ENCODE measurements at places on chromosomes 1 and 21.
A peak's percentile ranks its signal among the peaks of the same experiment; 100 is the strongest.

- DNase-seq, result no peak
Measured at GRCh38 chr1:24963943-24964693, 34.0 kb upstream of the RUNX3 start.

DNA sequence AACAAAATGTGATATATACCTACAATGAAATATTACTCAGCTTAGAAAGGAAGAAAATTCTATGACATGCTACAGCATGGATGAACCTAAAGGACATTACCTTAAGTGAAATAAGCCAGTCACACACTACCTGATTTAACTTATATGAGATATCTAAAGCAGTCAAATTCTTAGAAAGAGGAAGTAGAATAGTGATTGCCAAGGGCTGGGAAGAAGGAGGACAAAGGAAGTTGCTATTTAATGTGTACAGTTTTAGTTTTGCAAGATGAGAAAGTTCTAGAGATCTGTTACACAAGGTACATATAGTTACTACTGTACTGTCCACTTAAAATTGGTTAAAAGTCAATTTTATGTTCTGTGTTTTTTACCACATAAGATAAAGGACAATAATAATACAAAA is 87.5 kb upstream of the KCTD3 start:
- no peak for DNase-seq

- no peak for DNase-seq
Measured at GRCh38 chr1:29585201-29585600, 348.9 kb downstream of the PTPRU start.

DNA sequence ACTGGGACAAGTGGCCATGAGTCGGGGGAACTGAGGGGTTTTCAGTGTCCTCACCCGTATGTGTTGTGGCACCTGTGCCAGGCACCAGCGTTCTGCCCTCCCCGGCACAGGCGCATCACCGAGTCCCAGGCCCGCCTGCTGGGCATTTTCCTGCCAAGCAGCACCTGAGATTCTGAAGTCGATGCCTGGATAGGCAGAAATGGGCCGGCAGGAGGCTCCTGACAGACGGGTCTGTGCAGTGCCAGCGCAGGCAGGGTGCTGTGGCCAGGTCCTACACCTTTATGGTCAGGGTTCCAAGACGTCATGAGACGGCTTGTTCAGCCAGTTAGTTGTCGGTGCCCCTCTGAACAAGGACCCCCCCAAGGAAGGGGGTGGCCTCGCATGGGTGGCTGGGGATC is 10.6 kb downstream of the FAAP20 start:
- DNase-seq, result no peak

DNA sequence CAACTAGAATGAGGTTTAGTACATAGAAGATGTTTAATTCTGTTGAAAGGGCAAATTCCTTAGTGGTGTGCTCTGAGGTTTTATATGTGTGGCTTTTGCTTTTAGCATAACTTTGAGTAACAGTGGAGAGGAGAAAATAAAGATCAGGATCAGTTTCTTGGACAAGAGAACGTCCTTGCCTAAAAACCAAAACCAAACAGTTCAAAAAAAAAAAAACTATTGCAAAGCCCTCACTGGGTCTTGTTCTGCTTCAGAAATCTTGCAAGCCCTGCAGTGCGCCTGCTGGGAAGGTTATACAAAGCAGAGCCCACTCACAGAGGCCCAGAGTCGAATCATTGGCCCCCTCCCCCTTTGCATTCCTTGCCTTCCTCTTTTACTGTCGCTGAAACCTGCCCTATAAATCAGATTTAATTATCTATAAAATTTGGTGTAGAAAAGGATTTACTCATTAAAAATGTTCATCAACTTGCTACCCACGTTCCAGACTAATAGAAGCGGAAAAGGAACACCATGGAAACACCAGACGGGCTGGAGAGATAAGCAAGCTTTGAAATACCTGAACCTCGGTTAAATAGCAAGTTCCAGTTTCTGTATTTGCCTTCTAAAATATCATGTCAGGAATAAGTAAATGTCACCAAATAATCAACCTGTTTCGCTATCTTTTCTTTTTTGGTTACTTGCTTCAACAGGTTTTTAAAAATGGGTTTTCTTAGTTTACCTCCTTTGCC is 201.6 kb upstream of the PTBP2 start:
- no peak for DNase-seq

GRCh38 chr1:238439511-238439910 is 548.8 kb upstream of the ZP4 start:
- DNase-seq, result no peak

GRCh38 chr1:159752135-159752580 is 28.6 kb upstream of the DUSP23 start:
- DNase-seq, result peak; percentile 2

GRCh38 chr1:47214549-47214948 is 17.5 kb downstream of the TAL1 start:
- no peak for DNase-seq

- no peak for DNase-seq
Measured at GRCh38 chr1:171663036-171663853, 10.8 kb upstream of the MYOC start.

- no peak for DNase-seq
Measured at GRCh38 chr1:42723511-42723910, 16.5 kb downstream of the CLDN19 start.

DNA sequence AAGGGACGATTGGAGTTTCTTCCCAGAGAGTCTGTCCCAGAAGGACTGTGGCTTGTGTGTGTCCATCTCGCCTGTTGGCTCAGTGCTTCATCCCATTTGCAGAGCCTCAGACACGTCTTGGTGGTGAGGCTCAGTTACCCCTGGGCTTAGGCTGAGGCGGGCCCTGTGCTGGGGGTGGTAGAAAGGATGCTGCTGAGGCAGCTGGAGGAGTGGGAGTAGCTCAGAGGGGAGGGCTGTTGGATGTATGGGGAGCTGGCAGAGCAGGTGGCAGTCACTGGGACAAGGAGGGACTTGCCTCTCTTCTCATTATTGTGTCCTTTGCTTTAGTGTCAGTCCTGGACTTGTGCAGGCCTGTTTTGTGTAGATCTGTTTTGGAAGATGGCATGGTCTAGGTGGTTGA is 7.3 kb upstream of the MIIP start:
- DNase-seq, result no peak

DNA sequence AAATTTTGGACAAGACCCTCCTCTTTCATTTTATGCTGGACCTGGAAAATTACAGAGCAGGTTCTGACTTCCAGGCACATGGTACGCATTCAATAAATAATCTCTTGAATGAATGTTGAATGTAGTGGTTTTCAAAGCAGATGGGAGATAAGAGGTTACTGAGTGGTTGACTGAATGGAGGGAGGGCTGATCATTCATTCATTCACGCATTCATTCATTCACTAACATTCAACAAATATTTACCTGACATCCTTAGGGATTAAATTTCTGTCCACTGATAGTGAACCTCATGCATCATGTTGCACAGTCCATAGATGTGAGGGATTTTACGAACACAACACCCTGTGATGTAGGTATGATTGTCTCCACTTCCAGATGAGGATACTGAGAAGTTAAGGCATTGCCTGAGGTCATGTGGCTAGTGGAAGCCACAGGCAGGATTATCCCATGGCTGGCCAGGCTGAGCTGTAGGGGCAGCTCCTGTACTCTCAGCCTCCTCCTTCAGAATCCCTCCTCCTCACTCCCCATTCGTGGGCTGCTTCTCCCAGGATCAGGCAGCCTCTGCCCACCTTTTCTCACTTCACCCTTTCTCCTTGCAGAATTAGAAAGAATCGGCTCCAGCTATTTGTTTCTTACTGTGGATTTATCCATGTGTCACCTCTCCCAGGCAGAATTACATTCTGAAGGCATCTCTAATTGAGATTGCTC is 48.4 kb upstream of the ATP5PO start:
- no peak for DNase-seq

- DNase-seq, result peak; percentile 36
Measured at GRCh38 chr1:41333146-41333784, 28.0 kb upstream of the FOXO6 start.

DNA sequence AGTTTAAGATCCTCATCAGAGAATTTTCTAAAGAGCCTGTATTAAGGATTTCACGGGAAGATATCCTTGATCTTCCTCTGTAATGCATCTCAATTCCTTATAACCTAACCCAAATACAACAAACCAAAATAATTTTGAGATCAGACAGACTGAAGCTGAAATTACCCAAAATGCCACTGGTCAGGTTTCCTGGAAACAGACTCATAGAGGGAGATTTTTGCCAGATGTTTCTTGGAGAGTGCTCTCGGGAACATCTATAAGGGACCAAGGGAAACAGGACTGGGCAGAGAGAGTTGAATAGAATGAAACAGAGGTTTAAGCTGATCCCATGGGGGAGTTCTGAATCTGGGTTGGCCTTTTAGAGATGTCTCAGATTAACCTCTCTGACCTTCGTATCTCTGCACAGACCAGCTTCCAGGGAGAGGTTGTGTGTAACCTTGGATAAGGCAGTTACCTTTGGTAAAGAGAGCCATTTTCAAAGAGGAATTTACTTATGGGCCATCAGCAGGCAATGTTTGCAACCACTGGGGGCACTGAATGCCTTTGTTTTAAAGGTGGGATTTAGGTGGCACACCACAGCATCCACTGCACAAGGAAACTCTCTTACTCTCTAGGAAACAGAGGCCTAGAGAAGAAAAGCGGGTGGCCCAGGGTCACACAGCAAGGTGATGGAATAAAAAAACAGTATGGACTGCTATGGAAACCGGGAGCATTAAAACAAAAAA is 130.8 kb upstream of the SGIP1 start:
- no peak for DNase-seq

DNA sequence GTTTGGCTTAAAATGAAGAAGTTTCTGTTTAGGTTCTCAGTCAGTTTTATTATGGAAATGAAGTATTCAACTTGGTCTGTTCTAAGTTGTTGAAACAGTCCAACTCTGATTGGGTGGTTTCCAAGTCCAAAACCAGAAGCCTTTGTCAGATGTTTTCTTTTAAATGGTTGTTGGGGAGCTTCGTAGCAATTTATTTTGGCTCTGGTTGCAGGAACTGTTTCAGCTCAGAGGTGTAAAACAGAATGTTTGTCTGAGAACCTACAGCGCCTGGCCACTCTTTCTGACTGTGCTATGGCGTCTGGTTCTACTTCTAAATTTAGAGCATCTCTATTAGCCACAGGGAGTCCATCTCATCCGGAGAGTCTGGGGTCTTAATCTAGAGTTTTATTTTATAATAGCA is 582.6 kb upstream of the TMPRSS15 start:
- DNase-seq, result no peak

DNA sequence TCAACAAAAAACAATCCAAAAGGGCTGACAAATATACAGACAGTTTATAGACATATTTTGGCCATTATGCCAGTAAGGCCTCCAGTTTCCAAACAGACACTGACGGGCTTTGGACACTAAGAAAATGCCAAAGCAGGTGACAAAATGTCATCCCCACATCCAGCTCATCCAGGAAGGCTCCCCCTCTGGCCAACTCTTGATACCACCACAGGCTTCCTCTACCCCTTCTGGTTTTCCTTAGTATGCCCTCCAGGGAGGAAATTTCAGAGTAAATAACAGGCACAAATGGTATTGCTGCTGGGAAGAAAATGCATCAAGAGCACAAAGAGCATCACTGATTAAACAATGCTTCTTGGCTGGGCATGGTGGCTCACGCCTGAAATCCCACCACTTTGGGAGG is 225.3 kb downstream of the VAV3 start:
- DNase-seq, result no peak

DNA sequence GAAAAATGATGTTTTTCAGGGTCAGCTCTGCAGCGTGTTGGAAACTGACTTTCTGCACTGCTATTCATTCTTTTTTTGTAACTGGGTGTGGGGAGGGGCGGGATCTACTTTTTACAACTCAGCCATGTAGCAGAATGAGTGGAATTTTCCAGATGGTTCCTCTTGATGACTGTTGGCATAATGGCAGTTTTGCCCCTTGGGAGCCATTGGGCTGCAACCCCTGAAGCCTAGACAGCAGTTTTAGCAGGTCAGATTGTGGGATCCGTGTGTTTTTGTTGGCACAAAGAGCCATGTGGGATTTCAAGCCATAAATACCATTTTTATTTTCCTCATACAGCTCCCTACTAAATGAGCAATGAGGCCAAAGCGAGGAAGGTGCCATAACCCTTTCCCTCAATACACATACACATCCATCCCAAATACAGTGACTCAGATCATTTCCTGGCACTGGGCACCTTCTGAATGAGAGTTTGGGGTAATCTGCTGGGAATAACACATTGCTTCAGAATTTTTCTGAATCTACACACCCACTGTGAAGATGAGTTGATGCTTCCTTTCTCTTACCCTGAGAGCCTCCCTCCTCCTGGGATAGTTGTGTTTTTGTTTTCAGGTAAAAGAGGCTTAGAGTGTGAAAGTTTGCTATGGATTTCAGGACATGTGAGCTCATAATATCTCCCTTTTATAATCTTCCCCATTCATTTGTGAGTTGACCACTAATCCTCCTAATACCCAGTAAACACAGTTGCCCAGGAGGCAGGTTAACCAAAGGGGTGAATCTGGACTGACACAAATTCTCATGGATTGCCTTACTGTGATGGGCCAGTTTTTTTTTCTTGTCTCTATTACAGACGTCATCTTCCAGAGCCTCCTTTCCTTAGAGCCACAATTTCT is 13.1 kb downstream of the S100A10 start:
- DNase-seq, result peak; percentile 84

DNA sequence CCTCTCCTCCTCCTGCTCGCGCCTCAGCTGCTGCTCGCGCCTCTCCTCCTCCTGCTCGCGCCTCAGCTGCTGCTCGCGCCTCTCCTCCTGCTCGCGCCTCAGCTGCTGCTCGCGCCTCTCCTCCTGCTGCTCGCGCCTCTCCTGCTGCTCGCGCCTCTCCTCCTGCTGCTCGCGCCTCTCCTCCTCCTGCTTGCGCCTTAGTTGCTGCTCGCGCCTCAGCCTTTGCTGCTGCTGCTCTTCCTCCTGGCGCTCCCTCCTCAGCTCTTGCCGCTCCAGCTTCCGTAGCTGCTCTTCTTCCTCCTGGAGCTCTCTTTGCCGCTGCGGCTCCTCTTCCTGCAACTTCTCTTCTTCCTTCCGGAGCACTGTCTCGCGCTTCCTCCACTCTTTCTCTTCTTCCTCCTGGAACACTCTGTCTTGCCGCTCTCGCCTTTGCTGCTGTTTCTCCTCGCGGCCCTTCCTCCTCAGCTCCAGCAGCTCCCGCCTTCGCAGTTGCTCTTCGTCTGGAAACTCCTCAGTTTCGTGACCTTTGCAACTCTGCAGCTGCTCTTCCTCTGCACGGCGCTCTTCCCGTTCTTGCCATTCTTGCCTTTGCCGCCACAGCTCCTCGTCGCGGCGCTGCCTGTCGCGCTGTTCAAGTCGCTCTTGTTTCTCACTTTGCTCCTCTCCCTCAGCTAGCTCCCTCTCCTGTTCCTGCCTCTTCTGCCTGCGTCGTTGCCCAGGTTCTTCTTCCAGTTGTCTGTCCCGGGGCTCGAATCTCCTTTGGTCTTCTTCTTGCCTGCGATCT is 3.0 kb downstream of the TCHH start:
- peak; percentile 9 for DNase-seq

- DNase-seq, result no peak
Measured at GRCh38 chr1:11563560-11564069, 84.7 kb downstream of the DISP3 start.
